Renal cortex interstitium (tissue), 15 donors: ENCODE measurements at places on chromosomes 2 and 18. TPM values are rescaled to one million over a fixed set of nuclear protein-coding genes. Genes with fewer than 3 reads are reported as not detected.
A peak's percentile ranks its signal among the peaks of the same experiment; 100 is the strongest.

GRCh38 chr2:206805887-206806607 is 40.6 kb downstream of the FASTKD2 start:
- DNase-seq, result peak; percentile 9

Gene SOX11
- polyA plus RNA-seq, result 19.0 TPM

Gene DYNC2LI1
- polyA plus RNA-seq, result 81.2 TPM

Gene FAM210A
- 20.6 TPM for polyA plus RNA-seq

DNA sequence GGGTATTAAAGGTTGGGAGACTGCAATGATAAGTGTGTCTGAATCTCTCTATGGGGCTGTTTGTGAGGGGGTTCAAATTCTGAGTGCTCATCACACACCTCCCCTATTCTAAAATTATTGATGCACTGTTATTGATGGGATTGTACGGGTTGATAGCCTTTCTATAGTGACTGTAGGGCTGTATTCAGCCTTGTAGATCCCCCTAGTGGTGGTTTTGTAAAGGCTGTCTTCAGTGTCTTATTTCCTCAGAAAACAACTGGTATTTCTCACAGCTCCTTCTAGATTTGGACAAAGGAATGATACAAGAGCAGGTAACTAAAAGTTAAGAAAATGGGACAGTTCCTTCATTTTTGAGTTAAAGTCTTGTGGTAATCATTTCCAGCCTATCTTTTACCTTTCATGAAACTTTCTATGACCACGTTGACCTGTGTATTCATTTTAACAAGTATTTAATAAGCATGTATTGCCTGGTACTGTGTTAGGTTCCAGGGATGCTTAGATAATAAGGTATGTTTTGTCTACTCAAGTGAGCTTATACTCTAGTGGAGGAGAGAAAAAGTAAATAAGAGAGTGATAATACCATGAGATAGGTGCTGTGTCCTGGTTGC is 21.2 kb downstream of the SMAD4 start:
- DNase-seq, result no peak

GRCh38 chr2:39623917-39624316 is 41.8 kb upstream of the TMEM178A start:
- no peak for DNase-seq

Gene MBOAT2
- 57.4 TPM for polyA plus RNA-seq

DNA sequence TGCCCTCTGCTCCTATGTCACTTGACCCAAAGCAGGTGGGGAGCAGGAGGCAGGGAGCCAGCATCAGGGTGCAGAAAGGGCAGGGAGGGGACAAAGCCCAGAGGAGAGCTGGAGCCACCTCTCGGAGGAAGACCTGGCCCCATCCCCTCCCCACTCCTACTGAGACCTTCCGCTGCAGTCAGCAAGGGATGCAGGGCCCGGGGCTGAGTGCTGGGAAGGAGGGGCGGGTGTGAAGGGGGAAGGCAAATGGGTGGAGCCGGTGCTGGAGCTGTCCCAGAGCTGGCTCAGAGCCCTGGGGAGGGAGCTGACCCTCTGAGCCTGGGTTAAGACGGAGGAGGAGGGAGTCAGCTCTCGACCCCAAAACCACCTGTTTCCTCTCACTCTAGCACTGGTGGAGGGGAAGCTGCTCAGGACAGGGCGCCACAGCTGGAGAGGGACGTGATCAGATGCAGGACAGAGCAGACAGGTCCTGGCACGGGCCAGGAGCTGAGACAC is 33.8 kb downstream of the HS1BP3 start:
- DNase-seq, result no peak

Gene RIT2
- not detected for polyA plus RNA-seq

DNA sequence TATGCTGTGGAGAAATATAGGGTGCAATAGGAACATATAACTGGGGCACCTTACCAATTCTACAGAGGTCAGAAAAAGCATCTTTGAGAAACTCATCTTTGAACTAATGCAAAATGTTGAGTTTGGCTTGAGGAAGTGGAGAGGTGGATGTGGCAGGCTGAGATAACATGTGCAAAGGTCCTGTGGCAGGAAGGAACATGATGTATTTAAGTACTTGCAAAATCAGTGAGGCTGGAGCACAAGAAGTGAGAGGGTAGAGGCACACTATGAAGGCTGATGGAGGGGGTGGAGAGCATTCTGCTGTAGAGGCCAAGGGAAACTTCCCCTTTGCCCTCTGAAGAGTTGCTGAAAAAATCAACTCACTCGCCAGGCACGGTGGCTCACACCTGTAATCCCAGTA is 14.7 kb upstream of the RAB1A start:
- DNase-seq, result no peak

DNA sequence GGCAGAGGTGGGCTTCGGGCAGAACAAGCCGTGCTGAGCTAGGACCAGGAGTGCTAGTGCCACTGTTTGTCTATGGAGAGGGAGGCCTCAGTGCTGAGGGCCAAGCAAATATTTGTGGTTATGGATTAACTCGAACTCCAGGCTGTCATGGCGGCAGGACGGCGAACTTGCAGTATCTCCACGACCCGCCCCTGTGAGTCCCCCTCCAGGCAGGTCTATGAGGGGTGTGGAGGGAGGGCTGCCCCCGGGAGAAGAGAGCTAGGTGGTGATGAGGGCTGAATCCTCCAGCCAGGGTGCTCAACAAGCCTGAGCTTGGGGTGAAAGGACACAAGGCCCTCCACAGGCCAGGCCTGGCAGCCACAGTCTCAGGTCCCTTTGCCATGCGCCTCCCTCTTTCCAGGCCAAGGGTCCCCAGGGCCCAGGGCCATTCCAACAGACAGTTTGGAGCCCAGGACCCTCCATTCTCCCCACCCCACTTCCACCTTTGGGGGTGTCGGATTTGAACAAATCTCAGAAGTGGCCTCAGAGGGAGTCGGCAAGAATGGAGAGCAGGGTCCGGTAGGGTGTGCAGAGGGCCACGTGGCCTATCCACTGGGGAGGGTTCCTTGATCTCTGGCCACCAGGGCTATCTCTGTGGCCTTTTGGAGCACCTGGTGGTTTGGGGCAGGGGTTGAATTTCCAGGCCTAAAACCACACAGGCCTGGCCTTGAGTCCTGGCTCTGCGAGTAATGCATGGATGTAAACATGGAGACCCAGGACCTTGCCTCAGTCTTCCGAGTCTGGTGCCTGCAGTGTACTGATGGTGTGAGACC is at the start of gene PROC:
Gene PROC, plus strand, starts transcription at position 128 of the 812 bp plus-strand sequence. CDS start 1,516 bp downstream, outside the sequence.
- DNase-seq, result no peak

Gene BMP10
- polyA plus RNA-seq, result not detected
